ENCODE measurements at places on chromosomes 11 and 22. TPM values are rescaled to one million over a fixed set of nuclear protein-coding genes. Genes with fewer than 3 reads are reported as not detected.

FBLN1 gene
- not detected for total RNA-seq

TSPAN32 gene
- total RNA-seq, result 33.5 TPM

RAC2 gene
- 292 TPM for total RNA-seq

ACR gene
- total RNA-seq, result not detected

SLC22A12 gene
- total RNA-seq, result not detected

AMOTL1 gene
- total RNA-seq, result not detected

MAPK8IP1 gene
- 0.65 TPM for total RNA-seq

ELMOD1 gene
- total RNA-seq, result not detected

ASPHD2 gene
- total RNA-seq, result 1.8 TPM

CBLIF gene
- not detected for total RNA-seq

MMP27 gene
- not detected for total RNA-seq

MS4A6A gene
- total RNA-seq, result not detected

OR1S1 gene
- not detected for total RNA-seq

TBC1D22A gene
- 37.5 TPM for total RNA-seq

IL18 gene
- total RNA-seq, result 0.32 TPM

PPP2R1B gene
- total RNA-seq, result 34.0 TPM

EPS8L2 gene
- 7.4 TPM for total RNA-seq

MMP13 gene
- not detected for total RNA-seq

ZFP91 gene
- 40.9 TPM for total RNA-seq

HOATZ gene
- not detected for total RNA-seq

RHOD gene
- total RNA-seq, result 0.20 TPM

CYB5R3 gene
- total RNA-seq, result 60.4 TPM

MS4A15 gene
- total RNA-seq, result not detected

ADORA2A gene
- 43.7 TPM for total RNA-seq

ADM2 gene
- 4.3 TPM for total RNA-seq

TRIM29 gene
- total RNA-seq, result not detected

GPR152 gene
- not detected for total RNA-seq

MICAL3 gene
- 40.0 TPM for total RNA-seq

CHRM1 gene
- not detected for total RNA-seq

HEPHL1 gene
- total RNA-seq, result not detected

CSF2RB gene
- total RNA-seq, result 95.0 TPM

UCP3 gene
- 10.5 TPM for total RNA-seq

RASGRP2 gene
- 697 TPM for total RNA-seq

PYGM gene
- 14.7 TPM for total RNA-seq

OR4C16 gene
- total RNA-seq, result not detected

CDHR5 gene
- not detected for total RNA-seq

GLYATL1 gene
- not detected for total RNA-seq

SSTR3 gene
- 30.4 TPM for total RNA-seq

MMP12 gene
- not detected for total RNA-seq

OR56A4 gene
- total RNA-seq, result not detected

SLCO2B1 gene
- total RNA-seq, result not detected

TLCD5 gene
- 0.13 TPM for total RNA-seq

PHF21B gene
- not detected for total RNA-seq

TXNRD2 gene
- 39.0 TPM for total RNA-seq

KIF18A gene
- total RNA-seq, result 0.59 TPM

SEPTIN3 gene
- total RNA-seq, result 0.16 TPM

SLC22A9 gene
- total RNA-seq, result not detected

CALCA gene
- total RNA-seq, result not detected

DHCR7 gene
- 28.4 TPM for total RNA-seq

PRAME gene
- not detected for total RNA-seq

FADS2 gene
- 171 TPM for total RNA-seq

CYP2D6 gene
- total RNA-seq, result 11.2 TPM

C11orf87 gene
- total RNA-seq, result not detected

RASL10A gene
- 1.7 TPM for total RNA-seq

AGBL2 gene
- 8.1 TPM for total RNA-seq

OR5L1 gene
- not detected for total RNA-seq

MYBPC3 gene
- not detected for total RNA-seq
